ENCODE measurements at places on chromosomes 2 and 18.

- no peak for DNase-seq
Observed at GRCh38 chr2:149858901-149859634, 271.5 kb upstream of the MMADHC start.

- DNase-seq, result no peak
Observed at GRCh38 chr2:195945056-195945455, 123.6 kb downstream of the DNAH7 start.

GRCh38 chr2:59301466-59302402 is 1060.6 kb upstream of the FANCL start:
- peak; percentile 62 for DNase-seq

GRCh38 chr2:30886080-30886479 is 78.8 kb upstream of the CAPN13 start:
- DNase-seq, result peak; percentile 67

- DNase-seq, result no peak
Observed at GRCh38 chr2:197312186-197312585, 1.6 kb upstream of the ANKRD44 start.

All from RWPE1 (cell line).